GM12878 (cell line): ENCODE measurements at places on chromosomes 4 and X. TPM values are rescaled to one million over a fixed set of nuclear protein-coding genes. Genes with fewer than 3 reads are reported as not detected.

DNA sequence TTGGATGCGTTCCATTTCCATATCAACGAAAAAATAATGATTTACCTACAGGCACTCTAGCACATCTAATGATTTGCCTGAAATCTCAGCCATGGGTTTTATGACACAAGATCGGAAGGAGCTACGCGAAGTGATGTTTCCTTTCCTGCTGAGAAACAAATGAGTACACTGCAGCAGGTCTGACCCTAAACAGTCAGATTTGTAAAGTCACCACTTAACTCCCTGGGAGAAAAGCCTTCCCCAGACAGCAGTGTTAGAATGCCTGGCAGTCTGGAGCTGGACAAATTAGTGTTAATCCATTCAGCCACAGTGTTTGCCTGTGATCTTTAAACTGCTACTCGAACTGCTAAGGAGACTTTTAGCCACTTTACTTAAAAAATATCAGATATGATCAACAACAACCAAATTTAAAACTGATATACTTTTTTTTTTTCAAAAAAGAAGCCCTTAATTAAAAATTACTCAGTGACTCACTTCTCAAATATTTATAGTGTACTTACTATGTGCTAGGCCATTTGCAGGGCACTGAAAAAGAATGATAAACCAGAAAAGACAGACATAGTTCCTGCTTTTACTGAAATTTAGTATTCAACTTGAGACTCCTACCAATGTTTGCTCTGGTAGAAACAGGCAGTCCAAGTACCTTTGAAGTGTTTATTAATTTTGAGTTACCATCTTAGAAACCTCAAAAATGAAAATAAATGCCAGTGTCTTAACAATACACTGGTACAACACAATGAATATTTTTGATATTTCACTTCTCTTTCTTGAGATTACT lies 104.5 kb downstream of the SHISA3 start:
- no peak overlapping the region for H3K4me3 ChIP-seq
- no peaks in the 10 kb centered on the region for H3K27me3 ChIP-seq
- H3K36me3 ChIP-seq = peaks cover 31% of the 10 kb centered on the region

- H3K4me1 ChIP-seq = no peaks in the 10 kb centered on the region
- H3K4me3 ChIP-seq = no peak overlapping the region
- H3K27ac ChIP-seq = no peak overlapping the region
- H3K36me3 ChIP-seq = no peaks in the 10 kb centered on the region
- DNase-seq = no peak
- H3K27me3 ChIP-seq = no peaks in the 10 kb centered on the region
These were observed 321.9 kb downstream of the HS3ST1 start for GRCh38 chr4:11106759-11107158.

The TXK gene
- 1.3 and 1.4 TPM in 2 replicates for total RNA-seq

- DNase-seq = no peak
- no peak overlapping the region for H3K4me3 ChIP-seq
- H3K27ac ChIP-seq = no peak overlapping the region
- H3K36me3 ChIP-seq = no peaks in the 10 kb centered on the region
These were observed 45.4 kb downstream of the ANKRD17 start for GRCh38 chr4:73212982-73213730.

DNA sequence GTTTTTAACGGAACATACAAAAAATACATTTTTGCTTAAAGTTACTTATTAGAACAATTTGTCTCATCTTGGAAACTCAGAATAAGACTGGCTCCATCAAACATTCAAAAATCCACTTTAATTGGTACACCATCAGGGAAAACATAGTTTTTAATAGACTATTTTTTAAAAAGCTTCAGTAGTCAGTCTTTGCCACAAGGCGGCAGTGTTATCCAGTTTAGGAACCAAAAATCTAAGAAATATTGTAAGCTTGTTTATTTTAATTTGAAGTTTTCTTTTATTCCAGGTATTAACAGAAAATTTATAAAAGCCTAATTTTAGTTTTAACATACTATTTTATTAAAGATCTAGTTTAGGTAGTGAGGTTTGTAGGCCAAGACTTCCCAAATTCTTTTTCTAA lies 107.7 kb downstream of the APOOL start:
- DNase-seq = no peak
- no peaks in the 10 kb centered on the region for H3K36me3 ChIP-seq
- no peak overlapping the region for H3K4me3 ChIP-seq
- no peak overlapping the region for H3K27ac ChIP-seq
- no peaks in the 10 kb centered on the region for H3K27me3 ChIP-seq

The NDNF gene
- total RNA-seq = 0.08 and 0.26 TPM in 2 replicates

GRCh38 chrX:155966876-155967275 lies 30.6 kb upstream of the IL9R start:
- H3K36me3 ChIP-seq = no peaks in the 10 kb centered on the region
- no peaks in the 10 kb centered on the region for H3K27me3 ChIP-seq
- no peak overlapping the region for H3K27ac ChIP-seq

DNA sequence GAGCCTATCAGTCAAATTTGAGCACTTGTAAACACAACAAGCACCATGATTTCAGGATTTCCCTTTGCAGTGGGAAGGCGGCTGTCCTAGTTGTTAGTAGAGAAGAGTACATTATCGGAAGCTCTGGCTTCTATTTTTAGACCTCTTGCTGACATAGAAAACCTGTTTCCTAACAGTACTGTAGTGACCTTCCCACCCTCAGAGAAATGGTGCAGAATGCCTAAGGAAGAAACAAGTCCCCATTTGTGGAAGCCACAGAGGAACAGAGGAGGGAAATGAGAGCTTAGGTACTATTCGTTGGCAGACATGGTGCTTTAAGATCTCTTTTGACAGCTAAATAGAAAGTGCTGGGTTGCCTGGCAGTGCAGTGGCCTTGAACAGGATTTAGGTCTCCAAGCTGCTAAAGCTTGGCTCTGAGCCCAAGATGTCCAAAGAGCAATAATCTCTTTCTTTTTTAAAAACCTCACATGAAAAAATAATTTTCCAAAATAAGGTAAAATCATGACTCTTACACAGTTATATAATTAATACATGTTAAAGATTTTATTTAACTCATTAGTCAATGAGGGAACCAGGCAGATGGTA lies 24.9 kb downstream of the GLRA2 start:
- no peaks in the 10 kb centered on the region for H3K36me3 ChIP-seq
- no peaks in the 10 kb centered on the region for H3K27me3 ChIP-seq
- H3K27ac ChIP-seq = no peak overlapping the region
- no peak for DNase-seq
- H3K4me3 ChIP-seq = no peak overlapping the region
- no peaks in the 10 kb centered on the region for H3K4me1 ChIP-seq

DNA sequence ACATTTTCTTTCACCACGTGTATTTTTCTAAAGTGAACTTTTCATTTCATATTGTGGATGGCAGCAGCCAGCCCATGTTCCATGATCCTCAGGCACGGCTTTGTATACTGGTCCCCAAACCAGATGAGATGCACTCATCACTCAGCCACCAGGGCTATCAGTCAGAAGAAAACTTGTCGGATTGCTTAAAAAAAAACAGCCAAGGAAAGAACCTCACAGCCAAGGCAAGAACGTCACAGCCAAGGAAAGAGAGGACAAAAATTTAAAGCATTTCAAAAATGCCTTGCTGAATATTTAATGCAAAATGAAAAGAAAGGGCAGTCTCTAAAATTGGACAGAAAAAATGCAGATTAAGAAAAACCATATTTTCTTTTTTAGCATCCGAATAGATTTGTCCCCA lies 333.3 kb downstream of the PDGFC start:
- no peak overlapping the region for H3K27ac ChIP-seq
- H3K4me3 ChIP-seq = no peak overlapping the region
- H3K4me1 ChIP-seq = no peaks in the 10 kb centered on the region
- no peaks in the 10 kb centered on the region for H3K36me3 ChIP-seq

GRCh38 chrX:29419774-29420553 lies 795.4 kb upstream of the MAGEB2 start:
- H3K4me1 ChIP-seq = no peaks in the 10 kb centered on the region
- DNase-seq = no peak
- no peaks in the 10 kb centered on the region for H3K27me3 ChIP-seq
- H3K27ac ChIP-seq = no peak overlapping the region
- no peaks in the 10 kb centered on the region for H3K36me3 ChIP-seq

DNA sequence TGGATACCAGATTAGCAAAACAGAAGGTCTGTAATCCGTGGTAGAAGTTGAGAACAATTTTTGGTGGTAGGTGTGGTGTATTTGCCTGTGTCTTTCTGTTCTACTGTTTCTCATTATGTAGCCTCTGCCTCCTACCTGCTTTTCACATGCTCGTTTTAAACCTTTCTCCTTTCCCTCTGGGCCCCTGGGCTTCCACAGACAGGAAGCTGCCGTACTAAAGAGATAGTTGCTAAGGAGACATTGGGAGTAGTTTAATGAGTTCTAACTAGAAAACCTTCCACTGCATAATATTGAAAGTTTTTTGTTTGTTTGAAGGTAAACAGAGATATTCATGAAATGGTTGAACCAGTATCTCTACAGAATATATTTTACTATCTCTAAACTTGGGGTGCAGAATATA lies 107.8 kb downstream of the STOX2 start:
- no peak overlapping the region for H3K27ac ChIP-seq
- H3K4me3 ChIP-seq = no peak overlapping the region
- no peaks in the 10 kb centered on the region for H3K27me3 ChIP-seq
- no peak for DNase-seq
- H3K36me3 ChIP-seq = no peaks in the 10 kb centered on the region
- no peaks in the 10 kb centered on the region for H3K4me1 ChIP-seq

The STK32B gene
- not detected in 2 replicates for total RNA-seq

DNA sequence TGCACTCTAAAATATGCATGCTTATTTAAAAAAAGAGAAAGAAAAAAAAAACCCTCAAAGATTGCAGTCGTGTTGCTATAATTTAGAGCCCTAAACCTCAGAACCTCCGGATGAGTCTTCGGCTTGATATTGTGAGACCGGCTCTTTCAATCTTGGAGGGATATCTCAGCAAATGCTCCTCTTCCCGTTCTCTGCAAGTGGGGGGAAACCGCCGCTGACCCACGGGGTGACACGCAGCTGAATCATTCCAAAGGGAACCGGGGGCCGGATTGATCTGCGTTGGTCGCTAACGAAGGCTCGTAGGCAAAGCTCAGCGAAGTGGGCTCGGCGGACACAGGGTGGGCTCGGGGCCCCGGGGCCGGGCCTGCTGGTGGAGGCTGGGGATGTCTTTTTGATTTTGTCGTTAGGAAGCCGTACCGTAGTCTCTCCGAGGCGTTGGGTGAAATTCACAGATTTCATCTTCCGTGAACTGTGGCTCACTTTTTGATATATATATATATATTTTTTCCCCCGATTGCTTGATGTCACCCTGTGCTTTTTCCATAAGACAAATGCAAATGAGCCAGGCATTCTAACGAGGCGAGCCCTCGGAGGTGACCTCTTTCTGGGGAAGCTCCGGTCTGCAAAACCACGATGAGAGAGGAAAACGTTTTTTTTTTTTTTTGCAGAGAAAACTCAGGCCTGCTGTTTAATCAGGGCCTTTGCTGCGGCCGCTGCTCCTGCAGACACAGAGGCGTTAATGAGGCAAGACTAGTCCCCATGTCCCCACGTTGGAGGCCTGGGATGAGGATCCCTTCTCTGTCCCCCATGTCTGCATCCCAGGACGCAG lies 110.7 kb upstream of the PPP2R3B start:
- DNase-seq = no peak
- no peaks in the 10 kb centered on the region for H3K27me3 ChIP-seq
- H3K36me3 ChIP-seq = no peaks in the 10 kb centered on the region
- no peaks in the 10 kb centered on the region for H3K4me1 ChIP-seq
- no peak overlapping the region for H3K4me3 ChIP-seq

DNA sequence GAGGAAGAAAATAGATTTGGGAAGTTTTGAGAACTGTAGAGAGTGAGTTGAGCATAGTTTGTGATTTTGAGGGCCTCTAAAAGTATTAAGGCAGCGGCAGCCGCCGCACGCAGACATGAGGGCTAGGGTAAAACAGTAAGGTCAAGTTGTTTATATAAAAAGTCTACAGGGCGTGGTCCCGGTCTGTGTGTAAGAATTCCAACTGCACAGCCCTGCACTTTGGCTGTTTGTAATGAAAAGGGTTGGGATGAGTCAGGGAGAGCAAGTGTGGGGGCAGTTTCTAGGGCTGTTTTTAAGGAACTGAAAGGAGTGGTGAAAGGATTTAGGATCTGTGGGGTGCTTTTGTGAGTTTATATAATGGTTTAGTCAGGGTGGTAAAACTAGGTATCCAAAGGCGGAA lies 55.0 kb downstream of the BEX3 start:
- no peak overlapping the region for H3K27ac ChIP-seq
- no peak for DNase-seq
- H3K27me3 ChIP-seq = no peaks in the 10 kb centered on the region
- H3K4me1 ChIP-seq = no peaks in the 10 kb centered on the region
- H3K36me3 ChIP-seq = no peaks in the 10 kb centered on the region
- H3K4me3 ChIP-seq = no peak overlapping the region

DNA sequence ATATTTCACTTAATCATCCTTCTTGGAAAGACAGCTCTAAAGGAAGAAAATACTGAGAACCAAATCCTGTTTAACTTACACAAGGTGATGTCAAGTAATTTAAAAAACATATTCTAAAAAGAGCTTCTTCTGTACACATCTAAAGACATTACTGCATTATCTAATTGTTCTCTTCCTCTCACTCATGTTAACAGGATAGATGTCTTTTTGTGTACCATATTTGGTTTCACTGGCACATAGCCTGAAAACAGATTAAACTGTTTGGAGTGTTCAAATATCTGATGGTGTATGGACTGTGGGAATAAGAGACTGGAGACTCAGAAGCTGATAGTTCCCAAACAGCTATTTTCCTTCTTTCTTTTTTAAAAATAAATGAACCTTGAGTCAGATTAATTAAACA lies 213.3 kb upstream of the MAB21L2 start:
- H3K4me3 ChIP-seq = no peak overlapping the region
- peaks cover 3% of the 10 kb centered on the region; the same call in 1 of the 2 replicates for H3K4me1 ChIP-seq

DNA sequence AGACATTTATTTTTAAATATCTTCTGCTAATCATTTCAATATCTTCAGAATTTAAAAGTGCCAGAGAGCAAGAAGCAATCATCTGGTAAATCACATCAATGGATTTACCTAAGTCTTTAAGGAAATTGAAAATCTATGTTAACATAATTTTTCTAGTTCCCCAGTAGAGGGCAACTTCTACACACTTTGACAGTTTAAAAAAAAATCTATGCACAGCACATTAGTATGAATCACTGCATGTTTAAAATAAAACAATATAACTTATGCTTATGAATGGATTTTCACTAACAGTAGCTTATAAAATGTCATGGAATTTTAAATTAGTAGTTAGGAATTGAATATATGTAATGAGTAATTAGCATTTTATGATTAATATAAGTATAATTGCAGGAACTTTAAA lies 126.5 kb downstream of the REELD1 start:
- no peaks in the 10 kb centered on the region for H3K27me3 ChIP-seq
- DNase-seq = no peak
- H3K27ac ChIP-seq = no peak overlapping the region
- H3K4me3 ChIP-seq = no peak overlapping the region
